Activated naive CD4-positive, alpha-beta T cell (primary cell): ENCODE measurements at places on chromosomes 12 and 14.
A peak's percentile ranks its signal among the peaks of the same experiment; 100 is the strongest.

DNA sequence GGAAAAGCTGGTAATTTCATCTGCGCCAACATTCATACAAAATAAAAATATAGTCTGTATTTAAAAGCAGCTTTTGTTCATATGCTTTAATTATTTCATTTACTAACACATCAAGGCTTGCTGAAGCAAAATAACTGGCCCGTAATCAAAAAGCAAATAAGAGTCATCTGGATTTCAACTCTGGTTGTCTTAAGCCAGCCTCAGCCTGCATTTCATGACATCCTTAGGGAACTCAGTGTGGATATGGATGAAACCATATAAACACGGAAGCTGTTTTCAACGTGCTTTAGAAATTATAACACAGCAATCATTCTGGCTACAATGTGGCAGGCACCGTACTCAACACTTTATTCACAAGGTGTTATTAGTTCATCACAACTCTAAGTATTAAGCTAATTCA, 852 bp downstream of the COX16 start:
- DNase-seq: no peak

DNA sequence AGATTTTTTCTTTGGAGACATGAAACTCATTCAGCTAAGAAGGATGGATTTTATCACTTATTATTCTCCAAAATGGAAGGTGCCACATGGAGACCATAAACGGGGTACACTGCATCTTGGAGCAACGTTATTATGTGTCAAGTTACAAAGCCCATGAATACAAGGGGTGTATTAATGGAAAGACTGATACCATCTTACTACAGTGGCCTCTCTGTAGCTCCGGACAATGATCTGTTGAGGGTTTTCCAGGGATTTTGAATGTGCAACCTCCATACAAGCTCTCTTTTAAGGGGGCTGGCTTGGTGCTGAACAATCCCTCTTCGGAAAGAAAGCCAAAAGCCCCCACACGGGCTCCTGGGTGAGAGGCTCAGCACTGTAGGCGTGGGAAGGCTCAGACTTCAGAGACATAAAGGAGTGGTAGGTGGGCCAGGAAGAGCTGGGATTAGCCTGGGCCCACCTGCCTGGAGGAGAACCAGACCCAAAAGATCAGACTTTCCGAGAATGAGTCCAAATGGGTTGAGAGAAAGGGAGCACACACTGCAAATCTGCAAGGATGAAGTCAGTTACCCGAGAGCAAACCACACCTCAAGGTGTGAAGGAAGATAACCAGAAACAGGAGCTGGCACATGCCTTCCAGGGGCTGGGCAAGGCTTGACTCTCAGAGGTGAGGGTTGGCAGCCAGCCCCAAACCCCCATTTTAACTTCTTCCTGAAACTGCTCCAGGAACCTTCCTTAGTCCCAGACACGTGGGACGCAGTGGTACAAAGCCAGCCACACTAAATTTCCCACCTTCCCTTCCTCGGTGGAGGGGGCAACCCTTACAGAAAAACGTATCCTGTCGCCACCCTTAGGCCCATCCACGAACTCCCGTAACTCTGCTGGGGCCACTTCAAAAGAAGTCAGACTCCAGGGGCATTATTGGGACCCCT, 1.5 kb downstream of the VPS37B start:
- DNase-seq: no peak

DNA sequence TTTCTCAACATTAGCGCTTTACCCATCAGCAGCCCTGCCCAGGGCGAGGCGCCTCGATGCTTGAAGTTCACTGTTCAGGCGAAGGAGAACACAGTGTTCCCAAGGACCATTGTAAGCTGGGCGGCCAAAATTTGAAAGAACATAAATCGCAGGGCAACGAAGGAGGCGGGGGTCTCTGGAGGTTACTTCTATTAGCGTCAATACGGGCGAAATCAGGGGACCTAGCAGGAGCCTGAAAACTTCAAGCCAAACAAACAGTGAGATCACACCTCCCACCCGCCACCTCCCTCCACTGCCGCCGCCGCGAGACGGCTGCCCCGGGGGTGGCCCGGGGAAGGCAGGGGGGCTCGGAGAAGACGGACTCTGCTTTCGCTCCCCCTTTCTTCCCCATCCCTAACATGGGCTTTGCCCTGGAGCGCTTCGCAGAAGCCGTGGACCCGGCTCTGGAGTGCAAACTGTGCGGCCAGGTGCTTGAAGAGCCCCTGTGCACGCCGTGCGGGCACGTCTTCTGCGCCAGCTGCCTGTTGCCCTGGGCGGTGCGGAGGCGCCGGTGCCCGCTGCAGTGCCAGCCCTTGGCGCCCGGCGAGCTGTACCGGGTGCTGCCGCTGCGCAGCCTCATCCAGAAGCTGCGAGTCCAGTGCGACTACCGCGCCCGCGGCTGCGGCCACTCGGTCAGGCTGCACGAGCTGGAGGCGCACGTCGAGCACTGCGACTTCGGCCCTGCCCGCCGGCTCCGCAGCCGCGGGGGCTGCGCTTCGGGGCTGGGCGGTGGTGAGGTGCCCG, at the start of gene PDZRN4:
TSS of gene PDZRN4 (plus strand) at position 263 of the 783 bp plus-strand sequence.
- DNase-seq: no peak

DNA sequence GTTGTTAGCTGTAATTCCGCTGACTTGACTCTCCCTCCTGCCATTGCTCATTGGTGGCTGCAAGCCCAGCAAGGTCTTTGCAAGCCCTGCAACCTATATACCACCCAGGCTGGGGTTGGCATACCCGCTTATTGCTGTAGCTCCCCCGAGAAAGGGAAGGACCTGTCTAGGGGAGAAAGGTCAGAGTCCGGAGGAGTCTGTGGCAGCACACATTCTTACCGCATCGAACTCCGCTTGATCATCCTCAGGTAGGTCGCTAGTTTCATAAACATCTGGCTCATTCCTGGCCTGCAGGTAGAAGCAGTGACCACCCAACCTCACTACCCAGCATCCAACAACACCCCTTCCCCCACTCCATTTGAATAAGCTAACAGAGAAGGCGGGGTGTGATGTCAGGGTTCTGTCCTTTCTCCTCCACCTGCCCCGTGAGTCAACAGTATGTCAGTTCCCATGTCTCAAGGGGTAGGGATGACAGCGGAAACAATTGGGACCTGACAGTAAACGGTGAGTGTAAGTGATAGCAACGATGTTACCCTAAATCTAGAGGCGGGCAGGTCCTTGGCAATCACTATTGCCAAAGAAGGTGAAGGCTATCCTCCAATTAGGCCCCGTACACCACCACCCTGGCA, 1.1 kb downstream of the DCTN2 start:
- no peak for DNase-seq

DNA sequence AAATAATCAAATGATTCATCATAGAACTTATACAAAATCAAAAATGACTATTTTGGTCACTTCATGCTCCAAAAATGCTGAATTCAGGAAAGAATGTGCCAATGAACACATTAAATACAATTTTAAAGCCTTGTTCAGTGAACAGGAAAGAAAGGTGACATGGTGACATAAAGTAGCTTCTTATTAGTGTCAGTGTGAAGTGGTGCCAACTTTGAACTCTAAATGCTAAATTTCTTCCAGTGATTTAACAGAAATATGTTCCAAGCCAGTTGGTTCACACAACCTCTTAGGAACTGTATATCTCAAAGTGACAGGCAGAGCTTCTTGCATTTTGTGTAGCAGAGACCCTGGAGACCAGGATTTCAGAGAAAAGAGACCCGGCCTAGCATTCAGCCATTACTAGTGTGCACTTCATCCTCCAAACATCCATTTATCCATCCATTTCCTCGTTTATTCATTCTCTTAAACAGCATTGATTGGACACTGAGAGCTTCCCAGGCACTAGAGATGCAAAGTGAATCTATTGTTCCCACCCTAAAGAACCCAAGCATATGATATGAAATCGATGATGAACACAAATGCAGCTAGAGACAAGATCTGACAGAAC, 95.2 kb downstream of the FAR2 start:
- DNase-seq: no peak

- peak; percentile 66 for DNase-seq
Observed at GRCh38 chr12:49777800-49778748, 36.7 kb downstream of the TMBIM6 start.

GRCh38 chr14:24156840-24157239, 4.2 kb upstream of the IRF9 start:
- DNase-seq: no peak

DNA sequence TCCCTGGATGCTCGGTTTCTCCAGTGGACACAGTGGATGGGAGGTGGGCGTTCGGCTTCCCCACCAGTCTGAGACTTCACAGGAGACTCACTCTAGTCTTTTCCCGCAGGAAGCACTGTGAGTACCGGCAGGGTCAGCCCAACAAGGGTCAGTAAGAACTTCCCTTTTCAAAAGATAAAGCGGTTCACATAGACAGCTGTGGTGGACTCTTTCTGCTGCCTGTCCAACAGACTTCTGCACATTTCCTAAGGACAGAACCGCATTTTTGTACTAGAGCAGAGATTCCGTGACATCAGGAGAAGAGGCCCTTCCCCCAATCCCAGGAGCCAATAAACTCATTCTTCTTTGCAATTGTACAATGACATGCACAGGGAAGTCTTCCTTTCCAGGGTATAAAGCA, 10.4 kb downstream of the LTBR start:
- DNase-seq: no peak

DNA sequence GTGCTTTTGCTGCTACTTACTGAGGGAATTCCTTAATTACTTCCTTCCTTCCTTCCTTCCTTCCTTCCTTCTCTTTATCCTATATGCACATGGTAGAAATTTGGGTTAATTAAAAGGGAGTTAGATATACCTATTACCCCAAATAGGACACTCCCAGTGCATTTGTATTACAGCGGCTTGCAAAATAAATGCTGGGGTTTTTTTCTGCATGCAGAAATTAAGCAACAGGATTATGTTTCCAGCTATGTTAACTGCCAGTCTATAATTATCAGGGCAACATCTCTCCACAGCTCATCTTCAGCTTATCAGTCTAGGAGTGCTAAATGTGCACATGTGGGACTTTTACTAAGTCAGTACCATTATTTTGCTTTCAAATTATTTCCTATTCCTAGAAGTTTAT, 132.9 kb upstream of the SLC35F4 start:
- no peak for DNase-seq

DNA sequence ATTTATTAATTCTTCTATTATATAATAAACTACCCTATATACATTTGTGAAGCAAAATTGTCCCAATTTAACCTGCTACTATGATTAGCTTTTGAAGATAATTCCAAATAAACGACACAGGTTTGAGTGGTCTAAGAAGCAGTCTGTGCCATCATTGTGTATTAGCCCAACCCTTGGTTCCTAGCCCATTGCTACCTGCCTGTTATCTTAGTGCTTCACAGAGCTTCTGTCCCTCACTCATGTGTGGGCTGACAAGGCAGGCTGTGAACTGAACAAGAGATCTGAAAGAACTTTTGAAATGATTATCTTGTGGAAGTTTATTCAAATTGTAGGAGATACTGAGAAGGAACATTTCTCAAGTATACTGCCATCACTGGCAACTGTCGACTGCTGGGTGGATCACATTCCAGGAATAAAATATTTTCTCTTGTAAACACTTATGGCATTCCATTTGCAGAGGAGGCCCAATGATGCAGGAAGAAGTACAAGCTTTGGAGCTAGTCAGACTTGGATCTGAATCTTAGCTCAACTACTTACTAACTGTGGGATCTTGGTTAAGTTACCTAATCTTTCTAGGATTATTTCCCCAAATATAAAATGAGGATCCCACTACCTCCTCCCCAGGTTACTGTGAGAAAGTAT, 7.8 kb upstream of the MTERF2 start:
- no peak for DNase-seq

- DNase-seq: no peak
Observed at GRCh38 chr12:7190268-7191055, 976 bp downstream of the PEX5 start.

GRCh38 chr12:33649992-33650391, 210.4 kb upstream of the SYT10 start:
- no peak for DNase-seq

GRCh38 chr12:122028905-122029560, 7.3 kb downstream of the BCL7A start:
- DNase-seq: no peak

- peak; percentile 59 for DNase-seq
Observed at GRCh38 chr12:47808050-47808449, 11.7 kb downstream of the HDAC7 start.

- DNase-seq: no peak
Observed at GRCh38 chr14:76773188-76773885, 12.1 kb downstream of the VASH1 start.

DNA sequence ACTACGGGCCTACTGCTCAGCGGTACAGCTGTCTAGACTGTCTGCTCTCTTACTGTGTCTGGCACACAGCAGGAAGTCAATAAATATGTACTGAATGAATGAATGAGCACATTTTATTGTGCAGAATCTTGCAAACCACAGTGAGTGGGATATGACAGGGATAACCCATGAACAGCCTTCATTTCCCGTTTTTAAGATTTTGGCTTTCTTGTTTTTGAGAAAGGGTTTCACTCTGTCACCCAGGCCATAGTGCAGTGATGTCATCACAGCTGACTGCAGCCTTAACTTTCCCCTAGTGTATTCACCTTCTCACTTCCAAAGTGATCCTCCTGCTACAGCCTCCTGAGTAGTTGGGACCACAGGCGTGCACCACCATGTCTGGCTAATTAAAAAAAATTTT, 203.1 kb downstream of the AEBP2 start:
- DNase-seq: no peak

DNA sequence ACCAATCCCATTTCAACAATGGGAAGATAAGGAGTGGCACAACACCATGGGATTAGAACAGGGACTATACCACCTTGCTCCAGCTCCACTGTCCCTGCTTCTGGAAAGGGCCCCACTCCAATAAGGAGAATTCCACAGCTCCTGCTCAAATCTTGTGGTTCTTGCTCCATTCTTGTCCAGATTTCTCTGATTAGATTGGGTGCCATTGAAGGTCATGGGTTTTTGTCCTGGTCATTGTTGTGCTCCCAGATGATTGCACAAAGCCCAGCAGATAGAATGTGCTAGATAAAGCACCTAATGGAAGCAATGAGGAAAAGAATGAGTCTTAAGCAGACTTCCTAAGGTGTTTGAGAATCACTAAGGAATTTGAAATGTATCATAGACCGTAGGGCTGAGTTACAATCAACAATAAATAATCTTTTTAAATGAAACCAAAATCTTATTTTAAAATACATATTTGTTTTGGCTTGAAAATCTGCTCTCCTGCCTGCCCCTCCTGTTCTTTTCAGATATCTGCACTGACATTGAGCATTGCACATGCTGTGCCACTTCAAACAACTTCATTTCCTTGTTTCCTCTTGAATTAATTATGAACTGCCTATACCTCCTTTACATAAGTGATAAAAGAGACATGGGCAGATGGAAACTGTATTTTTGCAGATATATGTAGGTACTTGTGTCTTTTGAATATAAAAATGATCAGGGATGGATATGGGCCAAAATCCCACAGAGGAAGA, 115.9 kb downstream of the FGD4 start:
- DNase-seq: no peak

- DNase-seq: no peak
Observed at GRCh38 chr12:103273645-103274044, 222.1 kb downstream of the C12orf42 start.

DNA sequence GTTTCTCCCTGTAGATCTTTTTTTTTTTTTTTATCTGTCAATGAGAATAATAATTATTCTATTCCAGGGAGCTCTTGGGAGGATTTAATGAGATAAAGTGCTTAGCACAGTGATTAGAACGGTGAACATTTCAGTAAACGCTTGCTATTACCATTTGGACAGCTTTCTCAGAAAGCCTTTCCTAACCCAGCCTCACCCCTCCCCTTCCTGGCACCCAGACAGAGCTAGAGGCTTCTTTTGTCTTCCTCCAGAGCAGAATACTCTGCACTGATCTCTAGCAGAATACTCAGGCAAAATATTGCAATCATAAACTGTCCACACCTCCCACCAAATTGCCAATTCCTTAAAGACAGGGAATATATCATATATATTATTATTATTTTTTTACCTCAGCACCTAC, 66.6 kb downstream of the ERGIC2 start:
- no peak for DNase-seq
